Tongue (tissue), 3 donors: ENCODE measurements at places on chromosomes 13 and 19. TPM values are rescaled to one million over a fixed set of nuclear protein-coding genes. Genes with fewer than 3 reads are reported as not detected.

URAD gene
- total RNA-seq, result not detected

NMRK2 gene
- 97.1 TPM for total RNA-seq

PTPRH gene
- 3.9 TPM for total RNA-seq

CAPS gene
- total RNA-seq, result 7.6 TPM

C19orf85 gene
- total RNA-seq, result not detected

ZIK1 gene
- 11.2 TPM for total RNA-seq

DNA sequence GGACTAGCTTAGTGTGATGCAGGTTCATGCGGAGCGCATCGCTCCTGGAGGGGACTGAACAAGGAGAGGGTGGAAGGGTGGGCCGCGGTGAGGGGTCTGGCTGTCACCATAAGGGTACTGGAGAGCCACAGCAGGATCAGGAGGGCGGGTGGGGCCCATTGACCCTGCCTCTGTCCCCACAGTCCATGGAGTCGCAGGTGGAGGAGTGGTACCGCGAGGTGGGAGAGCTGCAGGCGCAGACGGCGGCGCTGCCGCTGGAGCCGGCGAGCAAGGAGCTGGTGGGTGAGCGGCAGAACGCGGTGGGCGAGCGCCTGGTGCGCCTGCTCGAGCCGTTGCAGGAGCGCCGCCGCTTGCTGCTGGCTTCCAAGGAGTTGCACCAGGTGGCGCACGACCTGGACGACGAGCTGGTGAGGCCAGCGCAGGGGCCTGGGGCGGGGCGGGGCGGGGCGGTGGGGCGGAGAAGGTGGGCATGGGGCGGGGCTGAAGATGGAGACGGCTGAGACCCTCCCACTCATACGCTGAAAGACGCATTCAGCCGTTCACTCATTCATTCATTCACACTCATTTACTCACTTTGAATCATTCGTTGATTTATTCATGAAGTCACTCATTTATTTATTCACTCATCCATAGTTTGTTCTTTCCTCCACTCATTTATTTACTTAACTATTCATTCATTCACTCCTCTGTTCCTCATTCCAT is 27.5 kb upstream of the SHKBP1 start:
- DNase-seq, result peak; percentile 71

GRCh38 chr19:45523642-45524256 is 16.5 kb downstream of the VASP start:
- DNase-seq, result peak; percentile 95

DNA sequence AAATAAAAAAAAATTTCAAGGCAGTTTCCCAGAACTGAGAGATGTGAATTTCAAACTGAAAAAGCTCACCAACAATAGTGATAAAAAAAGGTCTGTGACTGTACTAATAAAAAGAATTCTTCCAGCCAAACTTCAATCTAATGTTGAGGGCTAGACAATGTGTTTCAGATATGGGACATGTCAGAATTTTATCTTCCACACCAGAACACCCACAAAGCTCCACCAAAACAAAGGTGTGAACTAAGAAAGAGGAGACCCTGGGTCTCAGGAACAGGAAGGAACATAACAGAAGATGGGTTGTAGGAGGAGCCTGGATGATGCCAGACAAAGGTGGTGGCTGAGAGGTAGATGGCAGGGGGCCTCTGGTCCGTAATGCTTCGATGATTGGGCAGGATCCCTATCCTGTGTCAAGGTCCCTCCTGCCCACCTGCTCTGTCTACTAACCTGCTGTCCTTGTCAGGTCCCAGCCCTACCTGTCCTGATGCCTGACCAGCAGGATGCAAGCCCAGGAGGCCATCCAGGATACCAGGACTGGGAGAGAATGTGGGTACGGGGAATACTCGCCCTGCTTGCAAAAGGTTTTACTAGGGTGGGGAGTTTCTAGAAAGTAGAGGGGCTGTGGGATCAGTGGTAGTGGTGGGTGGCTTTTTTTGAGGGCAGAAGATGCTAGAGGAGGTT is 4.5 kb downstream of the MZF1 start:
- no peak for DNase-seq

DNA sequence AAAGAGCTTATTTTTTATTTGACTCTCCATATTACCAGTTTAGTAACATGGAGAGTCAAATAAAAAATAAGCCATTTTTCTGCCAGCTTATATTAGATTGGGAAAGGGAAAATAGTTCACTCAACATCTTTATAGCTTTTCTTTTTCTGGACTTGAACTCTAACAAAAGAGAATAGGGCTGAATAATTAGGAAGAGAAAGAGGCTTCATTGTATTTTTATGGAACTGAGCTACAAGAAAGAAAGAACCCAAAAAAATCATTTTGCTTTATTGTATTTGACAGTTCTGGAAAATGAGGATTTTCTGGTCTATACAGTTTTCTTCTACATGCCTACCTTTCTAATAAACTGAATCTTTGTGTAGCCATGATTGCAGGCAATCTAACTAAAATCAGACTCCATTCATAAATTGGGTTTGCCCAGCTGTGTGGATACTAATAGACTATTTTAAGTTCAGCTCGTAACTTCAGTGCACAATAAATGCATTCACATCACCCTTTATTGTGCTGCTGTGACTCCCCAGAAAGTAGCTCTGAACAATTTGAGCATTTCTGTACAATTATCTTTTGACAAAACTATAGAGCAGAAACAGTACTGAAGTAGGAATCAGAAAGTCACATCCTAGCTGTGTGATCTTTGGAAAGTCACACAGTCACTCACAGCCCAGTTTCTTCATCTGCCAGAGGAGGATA is 115.3 kb downstream of the STOML3 start:
- no peak for DNase-seq

GRCh38 chr19:49565261-49565660 is 15.1 kb downstream of the NOSIP start:
- peak; percentile 69 for DNase-seq

GRCh38 chr19:19081642-19082151 is 17.9 kb downstream of the SLC25A42 start:
- DNase-seq, result no peak

GRCh38 chr19:41921577-41922576 is 6.4 kb downstream of the ERFL start:
- DNase-seq, result no peak

GRCh38 chr13:97460004-97460775 is 26.2 kb downstream of the RAP2A start:
- no peak for DNase-seq

- no peak for DNase-seq
These were observed 28.3 kb upstream of the ZNF507 start for GRCh38 chr19:32317086-32317485.

- peak; percentile 26 for DNase-seq
These were observed 1.0 kb upstream of the SLC7A10 start for GRCh38 chr19:33226550-33227241.
